NCI-H345 (cell line): ENCODE measurements at places on chromosomes 7 and 10.

- no peak for DNase-seq
These were observed 35.7 kb upstream of the SDK1 start for GRCh38 chr7:3265388-3265787.

GRCh38 chr7:66418537-66418936, 210.1 kb upstream of the KCTD7 start:
- no peak for DNase-seq

GRCh38 chr7:108613949-108614381, 44.3 kb downstream of the DNAJB9 start:
- no peak for DNase-seq

DNA sequence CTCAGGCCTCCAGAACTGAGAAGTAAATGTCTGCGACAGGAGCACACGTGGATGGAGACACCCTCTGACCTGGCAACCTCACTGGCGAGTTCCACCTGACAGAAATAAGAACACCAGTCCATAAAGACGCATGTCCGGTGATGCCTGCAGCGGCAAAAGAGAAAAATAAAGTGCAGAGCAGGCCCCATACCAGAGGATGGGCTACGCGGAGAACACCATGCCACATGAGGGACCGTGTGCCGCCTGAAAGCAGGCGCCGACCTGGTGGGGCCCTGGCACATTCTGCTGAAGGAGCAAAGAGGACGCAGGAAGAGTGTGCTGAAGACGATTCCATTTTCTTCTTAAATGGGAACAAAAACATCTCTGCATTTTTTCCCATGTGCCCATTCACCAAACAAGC, 105.0 kb downstream of the VIPR2 start:
- no peak for DNase-seq

GRCh38 chr10:104819731-104820130, 178.6 kb downstream of the SORCS3 start:
- no peak for DNase-seq

DNA sequence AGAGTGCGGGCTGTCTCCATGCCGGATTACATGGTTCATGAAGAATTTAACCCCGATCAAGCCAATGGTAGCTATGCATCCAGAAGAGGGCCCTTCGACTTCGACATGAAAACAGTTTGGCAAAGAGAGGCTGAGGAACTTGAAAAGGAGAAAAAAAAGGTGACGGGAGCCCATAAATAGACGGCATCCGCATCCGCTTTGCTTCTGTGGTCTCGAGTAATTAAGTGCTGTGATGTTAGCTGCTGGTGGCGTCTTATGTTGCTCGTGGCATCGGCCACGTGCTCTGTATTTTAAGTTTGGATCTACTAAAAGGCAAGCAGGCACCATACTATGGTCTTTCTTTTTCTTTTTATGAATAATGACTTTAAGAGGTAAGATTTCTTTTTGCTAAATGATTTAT, 11.1 kb downstream of the C7orf57 start:
- DNase-seq, result no peak

- peak; percentile 5 for DNase-seq
These were observed 482 bp upstream of the ERCC6 start for GRCh38 chr10:49539320-49539885.

- peak; percentile 48 for DNase-seq
These were observed 55.2 kb downstream of the FHIP2A start for GRCh38 chr10:114876602-114877300.

DNA sequence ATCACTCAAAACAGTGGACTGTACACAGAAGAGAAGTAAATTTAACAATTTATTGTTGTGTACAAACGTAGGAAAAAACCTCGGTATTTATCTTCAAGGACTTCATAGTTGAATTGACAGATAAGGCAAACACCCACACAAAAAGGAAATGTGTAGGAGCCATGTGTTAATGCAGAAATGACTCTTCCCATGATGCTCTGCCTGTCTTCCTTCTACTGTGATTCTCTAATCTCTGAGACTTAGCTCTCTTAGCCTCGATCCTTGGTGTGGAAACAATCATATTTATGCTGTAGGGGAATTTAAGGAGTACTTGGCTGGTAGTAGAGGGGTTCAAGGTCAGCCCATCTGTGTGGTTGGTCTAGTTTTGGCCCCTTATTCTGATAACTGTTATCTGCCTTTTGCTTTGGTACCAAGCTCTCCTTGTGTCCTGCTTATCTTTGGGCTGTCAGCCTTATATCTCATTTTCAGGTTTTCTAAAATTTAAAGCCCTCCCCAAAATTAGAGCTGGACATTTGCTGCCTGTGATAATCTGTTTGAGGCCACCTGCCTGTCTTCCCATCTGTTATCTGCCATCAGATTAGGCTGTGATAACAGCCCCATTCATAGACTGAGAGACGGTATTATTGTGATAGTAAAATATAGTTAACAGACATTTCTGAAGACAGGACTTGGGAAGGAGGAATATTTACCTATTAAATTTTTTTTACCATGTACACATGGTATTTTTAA, 81.7 kb downstream of the GPR85 start:
- DNase-seq, result no peak

GRCh38 chr7:17441557-17441956, 143.1 kb downstream of the AHR start:
- DNase-seq, result no peak

GRCh38 chr7:55590517-55591281, 18.4 kb upstream of the VOPP1 start:
- no peak for DNase-seq

DNA sequence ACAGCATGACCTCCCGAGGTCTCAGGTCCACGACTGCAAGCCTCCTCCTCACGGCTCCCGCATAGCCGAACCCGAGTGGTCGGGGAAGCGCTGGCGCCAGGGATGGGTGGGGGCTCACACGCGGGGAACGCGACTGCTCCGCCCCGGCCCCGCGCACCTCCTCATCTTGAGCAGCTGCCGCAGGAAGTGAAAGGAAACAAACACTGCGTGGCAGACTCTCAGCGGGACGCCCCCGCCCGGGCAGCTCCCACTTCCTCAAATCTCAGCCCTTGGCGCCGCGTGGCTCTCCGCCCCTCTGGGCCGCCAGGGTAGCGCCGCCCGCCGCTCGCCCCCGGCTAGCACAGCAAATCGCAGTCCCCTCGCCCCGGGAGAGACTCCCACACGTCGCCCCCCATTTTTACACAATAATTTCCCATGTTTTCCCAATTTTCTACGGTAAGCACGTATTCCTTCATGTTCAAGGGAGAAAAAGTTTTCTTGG, at the start of gene TMEM243:
TSS of gene TMEM243 (minus strand) at position 188 of the 481 bp plus-strand sequence. CDS start 229 bp downstream, outside the sequence.
- peak; percentile 60 for DNase-seq

GRCh38 chr10:11539191-11539868, 72.1 kb downstream of the USP6NL start:
- no peak for DNase-seq

- DNase-seq, result peak; percentile 40
These were observed 13.5 kb upstream of the GPR85 start for GRCh38 chr7:113100121-113100603.

GRCh38 chr7:111137296-111138192, 46.6 kb downstream of the LRRN3 start:
- DNase-seq, result no peak

- DNase-seq, result peak; percentile 46
These were observed 766 bp upstream of the ZMYND11 start for GRCh38 chr10:134247-135131.

- no peak for DNase-seq
These were observed 28.0 kb downstream of the VPS41 start for GRCh38 chr7:38881015-38881414.

DNA sequence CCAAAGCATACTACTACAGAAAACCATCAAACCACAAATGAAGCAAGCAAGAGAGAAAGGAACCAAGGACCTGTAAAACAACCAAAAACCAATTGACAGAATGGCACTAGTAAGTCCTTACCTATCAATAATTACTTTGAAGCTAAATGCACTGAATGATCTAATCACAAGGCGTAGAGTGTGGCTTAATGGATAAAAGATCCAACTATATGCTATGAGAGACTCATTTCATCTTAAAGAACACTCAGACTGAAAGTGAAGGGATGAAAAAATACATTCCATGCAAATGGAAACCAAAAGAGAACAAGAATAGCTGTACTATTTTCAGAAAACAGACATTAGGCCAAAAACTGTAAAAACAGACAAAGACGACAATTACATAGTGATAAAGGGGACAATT, 70.7 kb downstream of the CRPPA start:
- no peak for DNase-seq

- no peak for DNase-seq
These were observed 3.8 kb downstream of the MINDY3 start for GRCh38 chr10:15856328-15857015.

DNA sequence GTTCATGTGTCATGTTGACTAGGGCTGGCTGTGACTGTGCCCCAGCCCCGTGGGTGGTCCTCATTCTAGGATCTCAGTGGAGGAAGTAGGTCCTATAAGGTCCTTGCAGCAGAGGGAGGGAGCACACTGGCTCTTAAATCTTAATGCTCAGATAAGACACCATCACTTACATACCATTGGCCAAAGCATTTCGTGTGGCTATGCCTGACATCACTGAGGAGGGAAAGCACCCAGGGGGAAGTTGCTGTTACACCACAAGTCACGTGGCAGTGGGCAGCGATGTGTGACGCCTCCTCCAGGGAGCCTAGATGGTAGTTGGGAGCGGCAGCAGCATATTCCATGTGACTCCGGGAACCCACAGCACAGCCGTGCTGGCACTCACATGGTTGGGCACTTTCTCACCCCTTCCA, 224.7 kb upstream of the SH2B2 start:
- no peak for DNase-seq

DNA sequence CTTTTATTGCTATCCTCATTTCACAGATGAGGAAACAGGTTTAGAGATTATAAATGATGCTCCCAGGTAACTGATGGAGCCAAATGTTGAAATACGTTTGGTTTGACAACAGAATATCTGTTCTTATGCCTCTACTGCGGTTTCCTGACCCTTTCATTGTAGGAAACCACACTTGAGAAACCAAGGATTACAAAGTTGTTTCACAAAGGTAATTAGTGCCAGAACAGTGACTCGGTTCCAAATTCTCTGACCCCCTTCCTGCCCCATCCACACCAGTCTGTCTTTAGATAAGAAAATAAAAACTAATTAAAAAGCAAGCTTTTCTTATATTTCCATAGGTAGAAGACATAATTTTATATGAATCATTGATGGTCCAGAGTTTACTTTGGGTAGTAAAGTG, 393.7 kb upstream of the MBL2 start:
- no peak for DNase-seq

DNA sequence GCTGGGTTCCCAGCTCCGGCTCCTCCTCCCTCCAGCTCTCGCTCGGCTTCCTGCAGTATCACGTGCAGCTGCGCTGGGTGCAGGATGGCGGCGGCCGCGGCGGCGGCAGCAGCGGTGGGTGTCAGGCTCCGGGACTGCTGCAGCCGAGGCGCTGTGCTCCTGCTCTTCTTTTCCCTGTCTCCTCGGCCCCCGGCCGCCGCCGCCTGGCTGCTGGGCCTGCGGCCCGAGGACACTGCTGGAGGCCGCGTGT, at the start of gene CNNM1:
TSS of gene CNNM1 (plus strand) at position 53 of the 250 bp plus-strand sequence. CDS start at position 85, 32 bp downstream.
- DNase-seq, result peak; percentile 64

DNA sequence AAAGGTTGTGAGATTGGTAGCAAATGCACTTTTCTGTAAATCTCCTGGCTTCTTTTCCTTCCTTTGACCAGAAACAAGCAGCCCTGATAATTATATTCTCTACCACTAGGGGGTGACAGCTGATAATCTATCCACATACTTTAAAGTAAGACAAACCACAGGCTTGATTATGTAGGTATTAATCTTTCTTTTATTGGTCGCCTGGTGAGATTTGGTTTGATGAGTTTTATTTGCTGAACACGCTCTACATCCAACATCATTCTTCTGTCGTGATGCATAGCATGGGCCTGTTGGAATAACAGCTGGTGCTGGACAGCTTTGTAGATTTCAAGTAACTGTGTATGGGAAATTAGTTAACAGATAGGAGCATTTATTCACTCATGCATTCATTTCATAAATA, 63.5 kb downstream of the ZNF365 start:
- peak; percentile 46 for DNase-seq

GRCh38 chr7:147096629-147097028, 980.0 kb downstream of the CNTNAP2 start:
- DNase-seq, result no peak

- no peak for DNase-seq
These were observed 82.0 kb downstream of the VWC2 start for GRCh38 chr7:49855281-49855980.

DNA sequence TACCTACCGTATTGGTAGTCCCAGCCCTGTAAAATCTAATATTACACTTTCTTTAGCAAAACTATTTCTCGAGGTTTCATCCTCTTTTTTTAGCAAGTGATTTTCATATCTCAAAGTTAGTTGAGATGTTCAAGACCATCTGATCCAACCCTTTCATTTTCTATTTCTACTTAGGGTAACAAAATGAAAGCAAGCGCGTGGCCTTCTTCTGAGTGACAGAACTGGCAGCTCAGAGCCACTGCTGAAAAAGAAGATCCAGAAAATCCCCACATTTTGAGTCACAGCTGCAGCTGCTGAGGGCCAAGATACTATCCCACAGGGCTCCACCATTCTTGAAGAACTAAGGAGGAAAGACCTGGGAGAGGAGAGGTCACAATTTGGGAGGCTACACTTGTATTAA, 24.8 kb upstream of the ZNF800 start:
- DNase-seq, result no peak

DNA sequence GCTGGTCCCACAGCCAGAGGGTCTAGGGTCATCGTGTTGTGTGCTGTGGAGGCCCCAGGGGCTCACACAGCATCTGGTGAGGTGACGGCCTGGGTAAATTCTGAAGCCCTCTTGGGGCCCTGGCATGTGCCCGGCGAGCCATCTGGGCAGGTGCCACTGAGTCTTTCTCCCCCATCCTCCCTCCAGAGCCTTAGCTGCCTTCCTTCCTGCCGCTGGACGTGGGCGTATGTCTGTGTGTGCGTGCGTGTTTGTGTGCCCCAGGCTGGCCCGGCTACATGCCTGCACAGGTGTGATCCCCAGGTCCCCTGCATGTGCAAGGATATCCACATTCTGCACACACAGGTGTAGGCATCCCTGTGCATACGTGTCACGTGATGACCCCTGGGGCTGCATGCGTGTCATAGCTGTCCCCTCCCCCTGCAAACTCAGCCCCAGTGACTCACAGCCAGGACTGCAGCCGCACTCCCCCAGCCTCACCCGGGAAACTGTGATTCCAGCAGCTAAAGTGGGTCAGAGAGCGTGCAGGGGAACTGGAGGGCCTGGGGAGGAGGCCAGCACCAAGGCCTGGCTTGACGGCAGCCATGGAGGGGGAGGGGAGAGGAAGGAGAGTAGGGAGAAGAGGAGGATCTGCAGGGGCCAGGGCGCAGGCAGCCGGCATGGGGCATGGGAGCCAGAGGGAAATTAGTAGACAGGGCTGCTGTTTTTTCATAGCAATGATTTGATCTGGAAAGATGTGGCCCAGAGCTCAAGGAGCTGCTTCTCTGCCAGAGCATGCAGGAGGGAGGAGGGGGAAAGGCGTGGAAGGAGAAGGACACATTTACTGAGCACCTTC, 46.4 kb downstream of the ELFN1 start:
- no peak for DNase-seq

GRCh38 chr10:123019941-123020703, 11.3 kb downstream of the ACADSB start:
- DNase-seq, result no peak
